Tibial nerve (tissue), 4 donors: ENCODE measurements at places on chromosomes 5 and 9.

DNA sequence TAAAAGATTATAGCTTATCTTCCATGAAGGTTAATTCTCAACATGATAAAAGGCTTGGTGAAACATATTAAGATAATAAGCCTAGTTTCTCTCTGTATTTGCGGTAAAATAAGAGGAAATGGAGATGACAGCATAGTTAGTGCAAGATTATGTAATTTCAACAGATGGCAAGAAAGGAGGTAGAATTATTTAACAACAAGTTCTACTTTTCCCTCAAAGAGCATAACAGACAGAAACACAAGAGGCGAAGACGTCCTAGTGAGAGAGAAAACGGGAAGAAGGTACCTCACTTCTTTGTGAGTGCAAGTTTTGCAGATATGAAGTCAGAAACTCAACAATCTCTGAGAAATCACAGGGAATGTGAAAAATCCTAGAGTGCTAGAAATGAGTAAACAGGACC, 144.8 kb upstream of the ADCY2 start:
- DNase-seq = no peak

- no peak for DNase-seq
These were observed 36.3 kb downstream of the ITGA2 start for GRCh38 chr5:53025487-53025886.

GRCh38 chr9:137828527-137829259, 48.9 kb upstream of the CACNA1B start:
- DNase-seq = no peak

DNA sequence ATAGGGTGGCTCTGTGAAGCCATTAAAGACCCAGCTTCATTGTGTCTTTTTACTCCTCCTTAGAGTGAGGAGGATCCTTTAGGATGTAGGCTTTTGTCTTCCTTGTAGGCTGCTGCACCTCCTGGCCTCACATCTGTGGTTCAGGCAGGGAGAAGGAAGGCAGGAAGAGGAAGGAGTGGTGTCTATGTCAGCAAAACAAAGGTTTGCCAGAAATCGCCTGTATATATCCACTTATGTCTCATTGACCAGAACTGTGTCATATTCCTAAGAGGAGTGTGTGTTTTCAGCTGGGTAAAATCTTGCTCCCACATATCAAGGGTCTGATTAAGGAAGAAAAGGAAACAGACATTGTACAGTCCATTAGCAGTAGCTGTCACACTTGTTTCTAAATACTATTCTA, 213.8 kb downstream of the ARHGAP26 start:
- no peak for DNase-seq

DNA sequence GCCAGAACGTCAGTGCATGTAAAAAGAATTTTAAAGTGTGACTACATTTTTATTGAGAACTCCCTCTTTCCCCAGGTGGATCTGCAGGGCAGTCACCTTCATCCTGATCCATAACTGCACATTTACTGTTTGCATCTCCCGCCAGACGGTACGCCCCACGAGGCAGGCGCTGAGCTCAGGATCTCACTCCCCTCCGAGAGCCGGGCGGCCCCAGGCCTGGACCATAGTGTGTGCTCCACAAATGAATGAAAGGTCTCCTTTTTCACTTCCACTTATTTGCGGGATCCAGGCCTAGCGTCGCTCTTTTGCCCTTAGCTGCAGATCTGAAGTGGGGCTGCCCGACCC, 378 bp downstream of the DROSHA start:
- no peak for DNase-seq

DNA sequence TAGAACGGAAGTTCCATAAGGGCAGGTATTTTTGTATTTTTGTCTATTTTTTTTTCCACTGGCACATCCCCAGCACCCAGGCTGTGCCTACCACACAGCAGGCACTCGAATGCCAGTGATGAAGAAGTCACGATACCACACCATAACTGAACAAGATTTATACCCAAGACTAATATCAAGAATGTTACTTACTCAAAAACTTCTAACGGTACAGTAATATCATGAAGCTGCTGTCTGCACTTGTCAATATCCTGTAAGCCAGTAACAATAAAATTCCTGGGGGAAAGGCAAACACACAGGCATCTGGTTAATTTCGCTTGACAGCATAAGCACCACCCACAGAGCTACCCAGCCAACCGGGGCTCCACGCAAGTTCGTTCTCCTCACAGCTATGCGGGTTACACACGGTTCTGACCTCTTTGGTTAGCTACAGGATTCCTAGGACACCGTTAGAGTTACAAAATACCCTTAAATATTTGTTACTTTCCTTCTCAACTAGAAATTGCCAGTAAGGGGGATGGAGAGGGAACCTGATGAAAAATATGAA, 1.3 kb downstream of the MED10 start:
- no peak for DNase-seq

DNA sequence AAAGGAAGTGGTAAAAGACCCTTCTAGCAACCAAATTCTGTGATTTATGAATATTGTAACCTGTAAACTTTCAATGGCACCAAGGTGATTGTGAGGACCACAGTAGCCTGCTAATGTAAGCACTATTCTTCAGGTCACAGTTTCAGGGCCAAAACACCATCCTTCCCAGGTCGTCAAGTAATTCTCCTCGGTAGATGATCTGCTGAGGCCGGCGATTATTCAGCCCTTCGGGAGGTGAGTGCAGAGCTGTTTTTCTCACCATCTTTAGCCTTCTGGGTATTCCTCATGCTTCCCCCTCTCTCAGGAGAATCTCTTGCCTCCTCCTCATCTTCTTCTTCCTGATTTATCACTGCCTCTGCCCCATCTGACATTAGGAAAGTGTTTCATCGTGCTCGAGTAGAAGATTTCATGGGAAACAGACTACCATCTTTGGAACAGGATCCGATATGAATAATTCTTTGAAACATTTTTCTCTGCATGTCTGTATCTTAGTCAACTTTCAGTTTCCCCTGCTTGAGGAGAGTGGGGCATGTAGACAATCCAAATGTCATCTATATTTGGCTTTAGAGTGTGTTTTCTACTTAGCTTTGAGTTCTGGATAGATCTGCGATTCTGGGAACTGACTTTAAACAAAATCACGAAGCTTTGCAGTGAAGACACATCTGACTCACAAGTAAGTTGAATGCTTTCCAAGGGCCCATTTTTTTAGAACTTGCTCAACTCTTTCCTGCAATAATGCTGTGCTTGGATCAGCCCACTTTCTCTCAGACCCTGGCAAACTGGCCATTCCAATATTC, 173.9 kb downstream of the AOPEP start:
- DNase-seq = no peak

GRCh38 chr9:93654351-93654961, 78.1 kb downstream of the PHF2 start:
- DNase-seq = no peak

- DNase-seq = no peak
These were observed 414.5 kb upstream of the ZNF608 start for GRCh38 chr5:125160787-125161502.

DNA sequence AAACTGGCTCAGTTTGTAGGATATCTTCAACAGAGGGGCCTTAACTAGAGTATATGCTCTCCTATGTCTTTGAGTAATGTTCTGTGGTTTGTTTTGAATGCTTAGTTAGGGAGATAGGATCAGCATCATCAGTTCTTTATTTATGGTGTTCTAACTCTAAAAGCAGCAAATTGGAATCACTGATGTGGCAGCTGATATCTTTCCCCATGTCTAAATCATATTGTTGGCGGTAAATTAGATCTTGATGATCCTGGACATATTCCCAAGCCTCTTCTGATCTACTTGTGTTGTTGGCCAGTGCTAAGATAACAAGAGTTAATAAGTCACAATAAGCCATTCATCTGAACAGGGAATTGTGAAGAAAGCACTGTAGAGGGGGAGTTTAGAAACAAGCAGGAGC, 332.4 kb upstream of the DAB2 start:
- DNase-seq = no peak

GRCh38 chr9:136342181-136343120, 15.1 kb downstream of the GPSM1 start:
- peak; percentile 80 for DNase-seq
